Natural killer cell treated with Interleukin-12 subunit alpha and Interleukin-12 subunit beta and Interleukin-15 and Interleukin-18, amount 100 ng/mL, for 72 hours (primary cell): ENCODE measurements at places on chromosomes 7 and 10.

DNA sequence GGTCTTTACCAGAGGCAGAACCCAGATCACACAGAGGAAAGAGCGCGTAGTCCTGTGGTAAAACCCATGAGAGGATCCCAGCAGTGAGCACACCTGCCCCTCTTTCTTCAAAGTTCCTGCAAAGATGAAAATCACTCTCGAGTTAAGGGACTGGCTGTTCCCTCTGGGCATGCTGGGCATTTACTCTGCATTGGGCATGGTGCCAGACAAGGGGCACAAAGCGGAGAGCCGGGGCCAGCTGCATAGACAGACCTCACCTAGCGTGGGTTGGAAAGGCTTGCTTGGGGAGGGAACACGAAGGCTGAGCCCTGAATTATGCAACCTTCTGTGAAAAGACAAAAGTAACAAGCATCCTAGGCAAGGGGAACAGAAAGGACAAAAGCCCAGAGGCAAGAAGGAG, 120.0 kb upstream of the TCERG1L start:
- no peaks in the 10 kb centered on the region for H3K4me1 ChIP-seq
- no peak overlapping the region for H3K4me3 ChIP-seq
- DNase-seq: no peak

DNA sequence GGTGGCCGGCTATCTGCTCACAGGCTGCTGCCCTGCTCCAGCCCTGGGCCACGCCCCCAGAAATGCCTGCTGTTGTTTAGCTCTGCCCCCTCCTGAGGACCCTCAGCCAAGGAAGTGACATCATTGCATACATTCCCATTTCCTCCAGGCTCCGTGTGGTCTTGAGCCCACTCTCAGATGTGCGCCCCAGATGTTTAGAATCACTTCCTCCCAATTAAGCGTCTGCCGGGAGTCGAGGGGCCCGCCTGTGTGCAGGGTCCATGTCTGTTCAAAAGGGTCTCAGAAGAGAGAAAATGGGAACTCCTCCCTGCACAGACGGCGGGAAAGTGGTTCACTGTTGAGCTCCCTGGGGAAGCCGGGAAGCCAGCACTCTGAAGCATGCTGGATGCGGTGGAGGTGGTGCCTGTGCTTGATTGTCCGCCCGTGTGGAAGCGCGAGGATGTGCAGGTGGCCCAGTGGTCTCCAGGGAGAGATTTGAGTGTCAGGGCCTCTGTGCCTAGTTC, 116.9 kb upstream of the PPIF start:
- H3K27me3 ChIP-seq: no peaks in the 10 kb centered on the region
- H3K27ac ChIP-seq: no peak overlapping the region
- peaks cover 11% of the 10 kb centered on the region for H3K4me1 ChIP-seq
- H3K36me3 ChIP-seq: no peaks in the 10 kb centered on the region

- H3K36me3 ChIP-seq: peaks cover 16% of the 10 kb centered on the region
- H3K27me3 ChIP-seq: no peaks in the 10 kb centered on the region
- no peak for DNase-seq
- H3K4me1 ChIP-seq: no peaks in the 10 kb centered on the region
Observed at GRCh38 chr10:112790921-112791320, 159.1 kb upstream of the TCF7L2 start.

- H3K4me3 ChIP-seq: peak overlapping the region; percentile 50
- no peaks in the 10 kb centered on the region for H3K27me3 ChIP-seq
- peaks cover 5% of the 10 kb centered on the region for H3K36me3 ChIP-seq
- H3K27ac ChIP-seq: peak overlapping the region; percentile 93
- H3K4me1 ChIP-seq: peaks cover 16% of the 10 kb centered on the region
- DNase-seq: no peak
Observed at GRCh38 chr10:102661658-102662028, 17.4 kb downstream of the TRIM8 start.

GRCh38 chr10:101451261-101451660, 97.3 kb downstream of the BTRC start:
- no peak overlapping the region for H3K27ac ChIP-seq
- no peak for DNase-seq
- no peaks in the 10 kb centered on the region for H3K36me3 ChIP-seq

DNA sequence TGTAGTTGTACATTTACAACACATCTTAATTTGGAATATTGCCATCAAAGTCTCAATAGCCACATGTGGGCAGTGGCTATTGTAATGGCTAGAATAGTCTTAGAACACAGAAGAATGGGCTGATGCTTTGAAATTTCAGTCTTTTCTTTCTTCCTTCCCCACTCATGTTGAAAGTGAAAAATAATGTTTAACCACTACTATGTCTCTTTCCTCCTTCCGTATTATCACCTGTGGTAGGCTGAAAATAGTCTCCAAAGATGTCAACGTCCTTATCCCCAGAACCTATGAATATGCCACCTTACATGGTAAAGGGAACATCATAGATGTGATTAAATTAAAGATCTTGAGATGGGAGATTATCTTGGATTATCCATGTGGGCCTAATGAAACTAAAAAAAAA, 154.0 kb downstream of the SUGCT start:
- no peak for DNase-seq
- no peak overlapping the region for H3K4me3 ChIP-seq
- H3K36me3 ChIP-seq: no peaks in the 10 kb centered on the region
- H3K27me3 ChIP-seq: no peaks in the 10 kb centered on the region

- no peaks in the 10 kb centered on the region for H3K36me3 ChIP-seq
- no peaks in the 10 kb centered on the region for H3K4me1 ChIP-seq
- H3K4me3 ChIP-seq: no peak overlapping the region
- H3K27ac ChIP-seq: no peak overlapping the region
- H3K27me3 ChIP-seq: no peaks in the 10 kb centered on the region
Observed at GRCh38 chr7:120360918-120361317, 87.9 kb downstream of the KCND2 start.

DNA sequence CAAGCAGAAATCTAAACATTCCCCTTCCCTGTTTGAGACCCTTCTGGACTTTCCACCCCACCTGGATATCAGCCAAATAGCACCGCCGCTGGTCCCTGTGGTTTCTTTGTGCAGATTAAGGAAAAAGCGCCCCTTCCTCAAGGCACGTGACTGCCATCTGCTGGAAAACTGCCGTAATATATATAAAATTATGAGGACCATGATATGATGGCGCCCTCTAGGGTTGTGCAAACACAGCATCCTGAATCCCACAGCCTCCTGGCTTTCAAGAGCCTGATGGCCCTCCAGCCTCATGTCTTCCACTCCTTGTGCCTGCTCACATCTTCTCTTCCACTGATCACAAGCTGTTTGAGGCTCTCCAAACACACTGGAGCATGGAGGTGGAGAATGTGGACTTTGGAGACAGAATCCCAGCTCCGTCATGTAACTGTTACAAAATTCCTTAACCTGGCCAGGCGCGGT, 121.3 kb downstream of the MYL10 start:
- peaks cover 22% of the 10 kb centered on the region for H3K27me3 ChIP-seq
- peaks cover 28% of the 10 kb centered on the region for H3K4me1 ChIP-seq
- H3K36me3 ChIP-seq: no peaks in the 10 kb centered on the region
- DNase-seq: no peak

DNA sequence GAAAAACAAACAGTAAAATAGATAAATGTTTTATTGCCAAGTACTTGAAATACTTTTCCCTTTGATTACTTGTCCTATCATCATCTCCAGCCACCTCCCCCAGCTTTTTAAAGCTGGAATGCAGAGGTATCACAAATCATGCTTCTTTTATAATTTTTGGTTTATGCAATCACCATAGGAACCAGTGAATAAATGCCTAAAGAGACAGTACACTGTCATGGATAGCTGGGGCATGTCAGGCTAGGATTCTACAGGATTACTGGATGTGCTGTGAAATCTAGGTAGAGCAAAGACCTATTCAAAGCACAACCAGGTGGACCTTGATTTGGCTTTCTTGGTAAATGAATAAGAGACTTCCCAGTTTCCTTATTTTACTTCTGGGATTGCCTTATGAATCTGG, 158.6 kb downstream of the ELAPOR2 start:
- peaks cover 4% of the 10 kb centered on the region for H3K27me3 ChIP-seq
- no peak overlapping the region for H3K4me3 ChIP-seq
- DNase-seq: no peak
- H3K4me1 ChIP-seq: no peaks in the 10 kb centered on the region

- no peak overlapping the region for H3K4me3 ChIP-seq
- no peaks in the 10 kb centered on the region for H3K27me3 ChIP-seq
- DNase-seq: no peak
- no peak overlapping the region for H3K27ac ChIP-seq
Observed at GRCh38 chr10:57202356-57202755, 841.3 kb upstream of the ZWINT start.

GRCh38 chr7:21029006-21029405, 242.3 kb upstream of the SP8 start:
- H3K4me1 ChIP-seq: no peaks in the 10 kb centered on the region
- H3K4me3 ChIP-seq: no peak overlapping the region
- H3K36me3 ChIP-seq: no peaks in the 10 kb centered on the region
- H3K27me3 ChIP-seq: peaks cover 4% of the 10 kb centered on the region
- H3K27ac ChIP-seq: no peak overlapping the region

GRCh38 chr7:28980451-28981160, 22.5 kb upstream of the TRIL start:
- H3K4me3 ChIP-seq: no peak overlapping the region
- no peaks in the 10 kb centered on the region for H3K36me3 ChIP-seq
- H3K27ac ChIP-seq: no peak overlapping the region
- DNase-seq: no peak
- H3K4me1 ChIP-seq: no peaks in the 10 kb centered on the region
- peaks cover 18% of the 10 kb centered on the region for H3K27me3 ChIP-seq

DNA sequence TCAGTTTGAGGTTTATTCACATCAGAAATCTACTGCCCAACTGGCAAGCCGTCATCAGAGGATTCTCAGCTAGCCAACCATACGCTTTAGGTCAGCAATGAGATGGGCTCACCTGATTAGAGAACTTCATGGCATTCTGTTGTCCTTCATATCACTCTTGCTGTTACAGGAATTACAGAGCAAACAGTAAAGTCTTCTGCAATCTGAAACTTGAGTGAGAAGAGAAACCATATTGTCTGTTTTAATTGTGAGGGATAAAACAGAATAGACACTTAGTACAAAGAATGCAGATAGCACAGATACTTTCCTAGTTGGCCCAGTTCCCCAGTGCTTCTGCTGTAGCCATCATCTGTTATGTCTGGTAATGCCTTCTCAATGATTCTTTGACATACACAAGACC, 366.6 kb downstream of the EXOC4 start:
- no peaks in the 10 kb centered on the region for H3K36me3 ChIP-seq
- H3K4me3 ChIP-seq: no peak overlapping the region
- no peaks in the 10 kb centered on the region for H3K27me3 ChIP-seq
- no peaks in the 10 kb centered on the region for H3K4me1 ChIP-seq

- H3K27me3 ChIP-seq: no peaks in the 10 kb centered on the region
- H3K4me3 ChIP-seq: no peak overlapping the region
- H3K36me3 ChIP-seq: no peaks in the 10 kb centered on the region
- H3K4me1 ChIP-seq: peaks cover 4% of the 10 kb centered on the region
- no peak for DNase-seq
Observed at GRCh38 chr7:133742709-133743538, 384.2 kb upstream of the LRGUK start.

GRCh38 chr10:127298381-127298780, 102.0 kb upstream of the INSYN2A start:
- H3K4me1 ChIP-seq: peaks cover 25% of the 10 kb centered on the region
- no peaks in the 10 kb centered on the region for H3K27me3 ChIP-seq
- no peak overlapping the region for H3K27ac ChIP-seq

- H3K4me3 ChIP-seq: no peak overlapping the region
- DNase-seq: no peak
- peaks cover 50% of the 10 kb centered on the region for H3K27me3 ChIP-seq
- no peaks in the 10 kb centered on the region for H3K36me3 ChIP-seq
Observed at GRCh38 chr10:118471863-118472262, 123.6 kb downstream of the PRLHR start.

- peak overlapping the region; percentile 74 for H3K4me3 ChIP-seq
- DNase-seq: peak; percentile 60
- no peaks in the 10 kb centered on the region for H3K36me3 ChIP-seq
- H3K4me1 ChIP-seq: peaks cover 16% of the 10 kb centered on the region
- H3K27me3 ChIP-seq: no peaks in the 10 kb centered on the region
Observed at GRCh38 chr7:111138193-111138569, 47.3 kb downstream of the LRRN3 start.

DNA sequence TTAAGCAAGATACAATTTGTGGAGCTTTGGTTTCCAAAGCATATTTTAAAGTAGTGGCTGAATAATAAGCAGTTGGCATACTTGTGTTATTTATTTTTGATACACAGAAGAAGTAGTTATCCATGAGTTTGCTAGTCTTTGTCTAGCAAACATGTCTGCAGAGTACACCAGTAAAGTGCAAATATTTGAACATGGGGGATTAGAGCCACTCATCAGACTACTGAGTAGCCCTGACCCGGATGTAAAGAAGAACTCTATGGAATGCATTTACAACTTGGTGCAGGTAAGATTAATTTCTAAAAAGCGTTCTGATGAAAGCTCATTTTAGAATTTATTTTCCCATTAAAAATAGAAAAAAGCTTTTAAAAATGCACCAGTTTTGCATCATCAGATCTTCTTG, 31.4 kb downstream of the ARMC3 start:
- peaks cover 5% of the 10 kb centered on the region for H3K27me3 ChIP-seq
- H3K27ac ChIP-seq: no peak overlapping the region
- DNase-seq: no peak
- no peaks in the 10 kb centered on the region for H3K4me1 ChIP-seq
- no peaks in the 10 kb centered on the region for H3K36me3 ChIP-seq

DNA sequence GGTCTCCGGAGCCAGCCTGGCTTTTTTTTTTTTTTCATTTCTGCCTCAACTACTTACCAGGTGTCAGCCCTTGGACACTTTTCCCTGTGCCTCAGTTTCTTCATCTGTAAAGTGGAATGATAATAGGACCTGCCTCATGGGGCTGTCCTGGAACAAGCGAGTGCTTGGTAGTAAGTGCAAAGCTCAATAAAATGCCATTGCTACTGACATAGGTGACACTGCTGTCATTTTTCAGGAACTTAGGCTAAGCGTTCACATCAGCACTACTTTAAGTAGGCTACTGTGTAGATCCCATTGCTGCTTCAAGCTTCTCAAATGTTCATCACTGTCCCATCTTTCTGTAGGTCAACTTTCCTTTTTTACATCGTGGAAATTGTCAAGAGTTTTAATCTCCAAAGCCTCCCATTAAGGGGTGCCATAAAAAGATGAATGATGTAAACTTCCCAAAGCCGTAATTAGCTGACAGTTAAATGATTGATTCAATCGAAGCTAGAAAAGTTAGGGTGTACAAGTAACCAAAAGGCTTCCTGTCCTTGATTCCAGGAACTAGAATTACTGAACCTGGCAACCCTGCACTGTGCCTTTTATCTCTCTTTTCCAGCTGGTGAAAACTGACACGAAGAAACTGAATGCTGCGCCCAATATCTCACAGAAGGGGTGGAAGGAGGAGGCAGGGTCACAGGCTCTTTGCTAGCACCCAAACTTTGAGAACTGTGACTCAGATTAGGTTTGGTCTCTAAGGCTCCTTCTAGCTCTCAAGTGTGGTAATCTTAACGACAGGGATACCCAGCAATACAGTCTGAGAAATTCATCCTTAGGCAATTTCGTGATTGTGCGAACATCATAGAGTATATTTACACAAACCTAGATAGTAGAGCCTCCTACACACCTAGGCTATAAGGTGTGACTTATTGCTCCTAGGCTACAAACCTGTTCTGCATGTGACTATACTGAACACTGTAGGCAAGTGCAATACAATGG, 861 bp upstream of the USP6NL start:
- H3K36me3 ChIP-seq: no peaks in the 10 kb centered on the region

- H3K27me3 ChIP-seq: no peaks in the 10 kb centered on the region
- no peak for DNase-seq
- peaks cover 25% of the 10 kb centered on the region for H3K36me3 ChIP-seq
- peaks cover 40% of the 10 kb centered on the region for H3K4me1 ChIP-seq
- peak overlapping the region; percentile 1 for H3K27ac ChIP-seq
- H3K4me3 ChIP-seq: peak overlapping the region; percentile 68
Observed at GRCh38 chr10:110885932-110886674, 14.4 kb downstream of the PDCD4 start.

- no peaks in the 10 kb centered on the region for H3K4me1 ChIP-seq
- no peaks in the 10 kb centered on the region for H3K36me3 ChIP-seq
- H3K27ac ChIP-seq: no peak overlapping the region
- H3K27me3 ChIP-seq: peaks cover 17% of the 10 kb centered on the region
- DNase-seq: no peak
Observed at GRCh38 chr10:2885288-2886278, 181.8 kb upstream of the PFKP start.
